ENCODE measurements at places on chromosomes 7 and 10.

- no peak for DNase-seq
These were observed 48.3 kb upstream of the CDC14C start for GRCh38 chr7:48876087-48876486.

DNA sequence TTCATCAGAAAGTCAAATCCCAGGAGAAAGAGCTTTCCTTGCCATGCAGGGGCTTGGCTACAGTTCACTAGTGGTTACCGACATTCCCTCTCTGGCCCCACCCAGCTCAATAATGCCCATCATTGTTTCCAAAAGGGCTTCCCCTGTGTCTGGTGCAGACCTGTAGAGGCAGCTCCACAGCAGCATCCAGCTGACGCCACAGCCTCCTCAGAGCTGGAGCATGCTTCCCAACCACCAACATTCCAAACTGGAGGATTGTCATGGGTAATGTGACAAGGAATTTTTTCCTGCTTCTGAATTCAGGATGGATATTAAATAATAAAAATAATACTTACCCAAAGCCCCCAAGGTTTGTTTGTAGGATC lies 77.4 kb downstream of the ZNF365 start:
- DNase-seq: peak; percentile 68

- no peak for DNase-seq
These were observed 58.6 kb upstream of the KCNIP2 start for GRCh38 chr10:101902032-101902819.

GRCh38 chr10:18501629-18502028 lies 149.8 kb downstream of the NSUN6 start:
- DNase-seq: no peak

DNA sequence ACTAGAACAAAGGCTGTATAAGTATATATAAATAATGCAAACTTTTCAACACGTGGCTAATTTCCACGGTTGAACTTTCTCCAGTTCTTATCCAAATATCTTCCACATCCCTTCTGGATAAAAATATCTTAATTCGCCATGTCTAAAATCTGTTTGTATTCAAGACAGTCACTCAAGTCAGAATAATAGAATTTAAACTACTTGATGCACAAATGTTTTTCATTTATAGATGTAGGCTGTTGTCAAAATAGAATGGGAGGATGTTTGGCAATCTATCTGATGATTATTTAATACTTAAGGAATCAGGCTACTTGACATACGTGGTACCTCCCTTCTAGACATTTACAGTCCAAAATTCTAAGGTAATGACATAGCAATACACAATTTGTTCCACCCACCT lies 204.3 kb downstream of the TWIST1 start:
- peak; percentile 22 for DNase-seq

- no peak for DNase-seq
These were observed 534.0 kb downstream of the DNAJB6 start for GRCh38 chr7:157870644-157871290.

- no peak for DNase-seq
These were observed 128.0 kb downstream of the ADRA2A start for GRCh38 chr10:111204838-111205237.

GRCh38 chr10:24313283-24313682 lies 104.3 kb downstream of the KIAA1217 start:
- no peak for DNase-seq

- peak; percentile 51 for DNase-seq
These were observed 83.1 kb downstream of the FZD1 start for GRCh38 chr7:91347290-91347689.

- DNase-seq: no peak
These were observed 192.2 kb downstream of the PARD3 start for GRCh38 chr10:34622945-34623344.

- peak; percentile 96 for DNase-seq
These were observed 186.2 kb downstream of the REEP3 start for GRCh38 chr10:63707254-63707910.

- no peak for DNase-seq
These were observed 195.3 kb downstream of the PTEN start for GRCh38 chr10:88058750-88059149.

DNA sequence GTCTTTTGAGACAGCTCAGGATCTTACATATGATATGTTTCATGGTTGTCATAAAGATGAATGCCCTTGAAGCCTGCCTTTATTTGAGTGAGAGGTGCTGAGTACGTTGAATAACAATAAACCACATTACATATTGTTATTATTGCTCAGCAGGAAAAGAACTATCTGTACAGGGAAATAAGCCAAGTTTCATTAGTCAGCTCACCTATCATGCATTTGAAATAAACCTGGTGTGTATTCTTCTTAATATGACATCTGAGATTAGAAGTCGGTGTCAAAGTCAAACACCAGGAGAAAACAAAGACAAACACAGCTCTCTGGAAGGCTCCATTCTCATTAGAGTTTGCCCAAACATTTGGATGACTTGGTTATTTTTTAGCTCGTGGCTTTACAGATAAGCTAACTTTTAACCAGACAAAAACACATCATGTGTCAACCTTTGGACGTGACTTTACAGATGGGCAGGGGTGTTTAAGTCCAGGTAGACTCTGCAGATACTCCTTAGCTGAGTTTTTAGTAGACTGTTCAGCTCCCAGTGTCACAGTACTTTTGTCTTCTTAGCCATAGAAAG lies 71.2 kb upstream of the AOAH start:
- DNase-seq: no peak

DNA sequence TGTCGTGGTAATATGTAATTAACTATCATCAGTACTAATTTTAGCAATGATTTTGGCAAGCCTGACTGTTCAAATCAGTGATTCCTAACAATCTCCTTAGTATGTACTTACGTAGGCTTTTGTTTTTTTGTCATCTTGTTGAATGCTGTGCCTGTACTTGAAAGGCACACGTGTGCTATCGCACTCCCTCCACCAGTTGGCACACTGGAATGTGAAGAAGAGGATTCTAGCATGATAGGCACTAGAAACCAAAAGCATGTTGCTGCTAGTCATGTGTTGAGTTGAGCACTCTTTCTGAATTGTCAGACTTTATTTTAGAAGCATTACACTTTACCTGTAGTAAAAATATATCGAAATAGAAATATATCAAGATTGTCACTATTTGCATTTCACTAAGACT lies 59.1 kb downstream of the TASOR2 start:
- DNase-seq: no peak

GRCh38 chr7:44338600-44338999 lies 13.2 kb upstream of the CAMK2B start:
- DNase-seq: no peak

GRCh38 chr10:73907841-73908517 lies 3.0 kb upstream of the PLAU start:
- peak; percentile 93 for DNase-seq

DNA sequence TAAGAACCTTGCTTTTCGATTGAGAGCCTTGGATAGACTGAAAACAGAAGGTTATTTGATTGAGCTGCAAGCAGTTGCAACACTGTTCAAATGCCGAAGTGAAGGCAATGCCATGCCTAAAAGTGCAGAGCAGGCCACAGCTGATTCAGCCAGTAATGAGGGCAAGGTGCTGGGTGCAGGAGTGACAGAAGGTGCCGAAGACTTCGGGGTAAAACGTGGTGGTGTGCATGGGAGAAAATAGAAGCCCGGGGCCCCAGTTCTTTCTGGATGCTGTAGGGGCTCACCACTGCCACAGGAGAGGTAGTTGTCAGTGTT lies 43.6 kb upstream of the GATAD1 start:
- DNase-seq: no peak

- DNase-seq: no peak
These were observed 123.3 kb downstream of the MICU1 start for GRCh38 chr10:72502581-72502980.

GRCh38 chr10:110504111-110504735 lies 6.5 kb downstream of the DUSP5 start:
- no peak for DNase-seq

GRCh38 chr7:38382684-38383083 lies 109.2 kb upstream of the TARP start:
- peak; percentile 40 for DNase-seq

DNA sequence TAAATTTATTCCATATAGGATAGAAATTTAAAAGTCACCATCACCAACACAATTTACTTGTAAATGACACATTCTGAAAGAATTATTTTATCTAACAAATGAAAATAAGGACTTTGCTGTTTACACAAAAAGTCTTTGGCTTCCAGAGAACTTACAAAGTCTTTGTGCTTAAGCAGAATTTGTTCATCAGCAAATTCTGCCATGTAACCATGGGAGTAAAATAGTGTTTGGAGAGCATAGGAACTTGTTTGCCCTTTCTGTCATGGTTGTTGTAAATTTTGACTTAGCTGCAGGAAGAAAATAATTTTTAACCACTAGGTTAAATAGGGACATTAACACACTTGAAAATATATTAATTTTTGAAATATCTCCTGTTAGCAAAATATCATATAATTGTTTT lies 15.2 kb downstream of the FGL2 start:
- DNase-seq: no peak

DNA sequence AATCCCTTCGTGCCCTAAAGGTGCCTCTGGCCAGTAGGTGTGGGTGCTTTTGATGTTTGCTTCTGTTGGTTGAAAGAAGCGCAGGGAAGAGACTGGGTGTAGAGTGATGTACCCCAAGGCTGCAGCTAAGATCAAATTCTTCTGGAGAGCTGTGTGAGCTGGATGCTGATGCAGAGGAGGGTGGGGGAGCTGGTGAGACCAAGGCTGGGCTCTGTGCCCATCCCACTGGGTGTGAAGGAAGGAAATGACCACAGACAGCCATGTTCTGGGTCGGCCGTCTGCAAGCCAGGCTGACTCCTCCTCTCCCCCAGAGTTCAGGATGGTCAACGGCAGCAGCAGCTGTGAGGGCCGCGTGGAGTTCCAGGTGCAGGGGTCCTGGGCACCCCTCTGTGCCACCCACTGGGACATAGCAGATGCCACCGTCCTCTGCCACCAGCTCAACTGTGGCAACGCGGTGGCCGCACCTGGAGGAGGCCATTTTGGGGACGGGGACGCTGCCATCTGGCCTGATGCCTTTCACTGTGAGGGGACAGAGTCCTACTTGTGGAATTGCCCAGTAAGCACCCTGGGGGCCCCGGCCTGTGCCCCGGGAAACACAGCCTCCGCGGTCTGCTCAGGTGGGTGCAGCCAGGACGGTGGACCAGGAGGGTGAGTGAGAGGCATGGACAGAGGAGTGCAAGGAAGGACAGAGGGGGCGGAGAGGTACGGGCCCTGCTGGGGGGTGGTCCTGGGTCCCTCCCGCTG lies 5.1 kb downstream of the SCART1 start:
- DNase-seq: no peak

DNA sequence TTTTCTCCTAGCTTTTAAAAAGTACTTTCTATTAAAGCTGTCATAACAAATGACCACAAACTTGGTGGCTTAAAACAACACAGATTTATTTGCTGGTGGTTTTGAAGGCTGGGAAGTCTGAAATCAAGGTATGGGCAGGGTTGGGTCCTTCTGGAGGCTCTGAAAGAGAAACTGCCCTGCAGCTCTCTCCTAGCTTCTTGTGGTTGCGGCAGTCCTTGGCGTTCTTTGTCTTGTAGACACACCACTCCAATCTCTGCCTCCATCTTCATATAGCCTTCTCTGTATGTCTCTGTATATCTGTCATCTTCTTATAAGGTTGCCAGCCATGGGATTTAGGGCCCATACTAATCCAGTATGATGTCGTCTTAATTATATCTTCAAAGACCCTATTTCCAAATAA lies 79.4 kb upstream of the PRR15 start:
- DNase-seq: no peak

DNA sequence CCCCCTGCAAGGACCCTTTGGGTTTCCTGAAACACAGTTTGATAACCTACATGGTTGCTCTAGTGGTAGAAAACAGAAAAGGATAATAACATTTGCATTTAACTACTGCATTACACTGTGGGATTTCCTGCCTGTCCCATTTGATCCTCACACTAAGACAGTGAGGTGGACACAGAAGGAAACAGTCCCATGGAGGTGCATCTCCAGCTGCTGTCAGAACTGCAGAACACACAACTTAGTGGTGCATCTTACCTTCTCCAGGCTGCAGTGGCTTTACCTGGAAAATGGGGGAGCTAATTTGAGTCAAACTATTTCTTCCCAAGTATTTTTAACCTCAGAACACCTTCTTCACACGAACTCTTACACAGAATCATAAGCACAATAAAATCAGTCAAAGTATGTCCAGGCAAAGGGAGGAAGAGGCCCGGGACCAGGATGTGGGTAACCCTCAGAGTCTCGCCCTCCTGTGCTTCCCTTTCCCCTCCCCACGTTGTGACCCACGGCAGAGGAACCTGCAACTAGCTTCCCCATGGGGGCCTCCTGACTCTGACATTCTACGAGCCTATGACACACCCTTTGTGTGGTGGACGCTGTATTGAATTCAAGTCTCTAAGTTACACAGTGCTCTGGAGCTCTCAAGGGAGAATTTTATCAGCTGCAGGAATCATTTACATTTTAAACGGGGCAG lies 33.7 kb downstream of the SCRN1 start:
- no peak for DNase-seq

- peak; percentile 89 for DNase-seq
These were observed 44.0 kb upstream of the ANK3 start for GRCh38 chr10:60433684-60434083.

GRCh38 chr7:12030116-12030515 lies 181.0 kb upstream of the TMEM106B start:
- DNase-seq: peak; percentile 43

GRCh38 chr10:43199088-43199683 lies 60.9 kb downstream of the CSGALNACT2 start:
- DNase-seq: no peak

- DNase-seq: no peak
These were observed 129.7 kb downstream of the C10orf105 start for GRCh38 chr10:71589617-71590551.

Measured in fibroblast of skin of scalp (primary cell).